Activated CD4-positive, alpha-beta memory T cell treated with anti-CD3 and anti-CD28 coated beads for 36 hours (primary cell): ENCODE measurements at places on chromosomes 3 and 15.

GRCh38 chr15:36605604-36606263 is 26.3 kb downstream of the CDIN1 start:
- no peak for DNase-seq

DNA sequence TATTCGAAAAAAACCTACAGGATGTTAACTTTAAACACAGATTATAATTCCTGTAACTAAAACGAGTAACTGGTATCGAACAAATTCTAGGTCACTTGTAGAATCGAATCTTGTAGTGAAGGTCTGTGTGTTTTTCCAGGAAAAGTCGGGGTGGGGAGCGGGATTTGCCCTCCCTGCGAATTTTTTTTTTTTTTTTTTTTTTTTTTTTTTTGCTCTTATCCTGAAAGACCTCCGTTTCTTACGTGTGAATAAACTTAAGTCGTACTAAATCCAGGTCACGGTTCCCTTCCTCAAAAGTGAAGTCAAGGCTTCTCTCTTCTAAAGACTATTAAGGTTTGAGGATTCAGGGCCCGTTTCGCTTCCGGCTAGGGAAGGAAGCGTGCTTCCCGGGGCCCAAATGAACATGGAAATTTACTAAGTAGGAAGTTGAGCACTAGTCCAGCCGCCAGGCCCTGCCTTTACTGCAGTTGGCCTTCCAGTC is 770 bp downstream of the TBC1D5 start:
- no peak for DNase-seq

- DNase-seq = no peak
Observed at GRCh38 chr15:44780608-44781007, 44.3 kb downstream of the TRIM69 start.

DNA sequence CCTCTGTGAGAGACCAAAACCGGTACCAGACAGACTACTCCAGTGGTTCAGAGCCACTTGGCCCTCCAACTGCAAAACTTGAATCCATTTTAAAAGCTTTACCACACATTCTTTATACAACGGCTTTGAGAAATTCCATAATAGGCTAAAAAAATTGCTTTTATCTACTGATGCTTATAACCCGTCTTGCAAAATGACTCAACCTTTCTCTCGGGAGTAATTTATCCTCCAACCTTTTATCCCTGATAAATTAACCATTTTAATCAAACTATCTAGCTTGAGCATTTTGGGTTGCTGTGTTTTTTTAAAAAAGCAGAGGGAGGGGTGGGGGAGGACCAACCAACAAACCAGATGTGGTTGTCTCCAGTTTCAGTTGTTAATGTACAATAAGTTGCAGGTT is 275.7 kb upstream of the LRTM1 start:
- DNase-seq = no peak

- DNase-seq = peak; percentile 16
Observed at GRCh38 chr15:77179541-77179998, 108.7 kb upstream of the TSPAN3 start.

- DNase-seq = no peak
Observed at GRCh38 chr3:151479452-151479851, 18.6 kb upstream of the IGSF10 start.

GRCh38 chr3:191269289-191270085 is 59.7 kb upstream of the CCDC50 start:
- DNase-seq = no peak
